A549 treated with AZD2906 at 1 μM for 4 hours (cell line): ENCODE measurements at places on chromosomes 12 and 14. TPM values are rescaled to one million over a fixed set of nuclear protein-coding genes. Genes with fewer than 3 reads are reported as not detected.

Gene MOAP1
- 11.3 to 14.0 TPM (median 13.5 TPM) in 5 replicates for total RNA-seq

Gene CREBL2
- 16.6 to 23.0 TPM (median 18.2 TPM) in 5 replicates for total RNA-seq

Gene KSR2
- total RNA-seq: 0.55 to 0.76 TPM (median 0.60 TPM) in 5 replicates

Gene NOXRED1
- total RNA-seq: 0.05 to 0.08 TPM (median 0.05 TPM) in 4 of 5 replicates, not detected in the other

Gene TDRD9
- total RNA-seq: 0.18 to 0.57 TPM (median 0.49 TPM) in 5 replicates

Gene SELPLG
- total RNA-seq: 0.79 to 1.1 TPM (median 0.94 TPM) in 5 replicates

Gene PALS1
- total RNA-seq: 13.2 to 18.0 TPM (median 14.2 TPM) in 5 replicates

Gene TSPAN19
- total RNA-seq: 0.02 to 0.06 TPM in 2 of 5 replicates, not detected in the others

Gene KRT85
- total RNA-seq: 0.05 to 0.10 TPM in 2 of 5 replicates, not detected in the others

Gene SLC2A13
- 2.4 to 3.2 TPM (median 2.8 TPM) in 5 replicates for total RNA-seq

Gene PRR4
- 0.80 to 3.2 TPM (median 2.3 TPM) in 5 replicates for total RNA-seq

Gene CLEC4D
- not detected in 5 replicates for total RNA-seq
